Esophagus squamous epithelium (tissue), 5 donors: ENCODE measurements at places on chromosomes 1 and 21. TPM values are rescaled to one million over a fixed set of nuclear protein-coding genes. Genes with fewer than 3 reads are reported as not detected.

The IGFN1 gene
- not detected for total RNA-seq

The VWA1 gene
- 55.0 TPM for total RNA-seq

The TNNT2 gene
- total RNA-seq = 1.8 TPM

The RHBDL2 gene
- 23.0 TPM for total RNA-seq

The CLCA4 gene
- total RNA-seq = 521 TPM

The CLEC20A gene
- total RNA-seq = not detected

The GJA9 gene
- not detected for total RNA-seq
